Naive thymus-derived CD4-positive, alpha-beta T cell (primary cell): ENCODE measurements at places on chromosomes 5 and 9.

GRCh38 chr5:169980418-169981053 lies at the start of gene INSYN2B:
INSYN2B (minus strand) TSS chr5:169980495; CDS start chr5:169883898, 96,597 bp downstream.
- no peak for DNase-seq

- DNase-seq: peak; percentile 25
Measured at GRCh38 chr9:21579247-21579671, 97.1 kb upstream of the IFNE start.

GRCh38 chr9:81499021-81499454 lies 190.3 kb downstream of the TLE1 start:
- no peak for DNase-seq

DNA sequence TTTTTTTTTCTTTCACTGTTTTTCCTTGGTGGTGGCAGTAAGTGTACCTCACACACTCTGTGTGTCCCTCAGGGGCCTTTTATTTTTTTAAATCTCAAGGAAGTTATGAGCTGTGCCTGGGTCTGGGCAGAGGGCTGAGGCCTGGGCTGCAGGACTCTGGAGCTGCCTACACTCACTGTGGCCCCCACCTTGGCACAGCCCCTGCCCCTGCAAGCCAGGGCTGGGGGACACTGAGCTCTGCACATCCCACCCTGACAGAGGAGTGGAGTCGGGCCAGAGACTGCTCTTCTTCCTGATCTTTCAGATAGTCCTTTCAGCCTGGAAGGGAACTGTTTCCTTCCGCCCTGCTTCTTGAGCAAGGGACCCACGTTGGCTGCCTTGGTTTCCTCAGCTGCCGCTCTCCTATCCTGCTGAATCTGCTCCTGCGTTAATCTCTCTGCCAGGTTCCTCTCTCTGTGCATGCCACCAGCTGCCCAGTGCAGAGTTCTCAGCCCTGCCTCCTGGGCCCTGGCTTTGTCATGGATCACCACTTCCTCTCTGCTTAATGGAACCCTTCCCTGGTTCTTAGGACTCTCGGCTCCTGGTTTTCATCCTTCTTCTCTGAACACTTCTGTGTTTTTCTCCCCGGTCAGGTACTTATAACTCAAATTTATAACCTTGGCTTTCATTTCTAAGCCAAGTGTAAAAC lies 502.3 kb downstream of the DIRAS2 start:
- no peak for DNase-seq

GRCh38 chr9:100819980-100820379 lies 208.5 kb upstream of the PLPPR1 start:
- no peak for DNase-seq

GRCh38 chr9:85453850-85454249 lies 287.9 kb downstream of the AGTPBP1 start:
- no peak for DNase-seq

- no peak for DNase-seq
Measured at GRCh38 chr5:6446042-6446441, 2.6 kb upstream of the UBE2QL1 start.

DNA sequence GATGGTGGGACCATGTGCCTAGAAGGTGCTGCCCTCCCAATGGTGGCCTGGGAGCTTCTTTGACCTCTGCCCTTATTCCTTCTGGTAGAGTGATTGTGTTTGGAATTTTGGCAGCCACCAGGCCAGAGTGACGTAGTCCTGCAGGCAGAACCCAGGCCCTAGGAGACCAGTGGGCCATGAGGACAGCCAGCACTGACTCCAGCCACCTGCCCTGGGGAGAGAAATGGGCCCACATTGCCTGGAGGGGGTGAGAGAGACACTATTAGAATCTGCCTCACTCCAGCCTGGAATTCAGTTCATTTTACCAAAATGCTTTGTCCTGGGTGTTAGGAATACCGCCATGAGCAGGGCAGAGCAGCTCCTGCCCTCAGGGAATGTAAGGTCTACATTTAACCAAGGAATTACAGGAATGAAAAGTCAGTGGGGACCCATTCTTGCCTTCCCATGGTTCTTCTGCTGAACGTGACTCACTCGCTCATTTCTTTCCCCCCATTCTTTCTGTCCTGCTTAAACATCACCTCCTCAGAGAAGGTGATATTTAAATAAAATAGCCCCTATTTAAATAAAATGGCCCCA lies 5.5 kb upstream of the COL27A1 start:
- no peak for DNase-seq

GRCh38 chr9:134620751-134621557 lies 20.6 kb upstream of the COL5A1 start:
- DNase-seq: no peak

DNA sequence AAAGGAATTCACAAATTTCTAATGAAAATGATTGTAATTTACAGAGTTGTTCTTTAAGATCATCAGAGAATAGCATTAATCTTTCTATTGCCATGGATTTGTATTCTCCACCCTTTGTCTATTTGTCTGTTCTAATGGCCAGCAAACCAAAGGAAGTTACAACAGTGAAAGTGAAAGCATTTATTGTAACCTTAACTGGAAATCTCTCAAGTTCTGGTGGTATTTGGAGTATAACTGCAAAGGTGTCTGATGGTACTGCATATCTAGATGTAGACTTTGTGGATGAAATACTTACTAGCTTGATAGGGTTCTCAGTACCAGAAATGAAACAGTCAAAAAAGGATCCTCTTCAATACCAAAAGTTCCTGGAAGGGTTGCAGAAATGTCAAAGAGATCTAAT lies 21.7 kb downstream of the RMI1 start:
- peak; percentile 0 for DNase-seq

- peak; percentile 7 for DNase-seq
Measured at GRCh38 chr9:22244139-22245011, 202.2 kb upstream of the DMRTA1 start.

DNA sequence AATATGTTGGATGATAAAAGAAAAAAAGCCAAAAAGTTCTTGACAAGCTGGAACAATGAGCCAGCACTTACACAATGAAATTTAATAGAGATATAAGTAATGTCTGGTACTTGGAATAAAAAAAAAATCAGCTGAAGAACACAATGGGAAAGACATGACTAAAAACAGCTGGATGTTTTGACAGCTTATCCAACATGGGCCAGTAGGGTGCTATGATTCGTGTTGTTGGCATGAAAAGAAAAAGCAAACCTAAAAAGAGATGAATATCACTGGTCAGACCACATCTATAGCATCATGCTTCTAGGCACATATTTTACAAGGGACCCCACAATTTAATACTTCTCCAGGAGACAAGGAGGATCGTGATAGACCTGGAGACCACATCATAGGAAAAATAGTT lies 175.3 kb downstream of the ARL15 start:
- no peak for DNase-seq

GRCh38 chr5:122366501-122366900 lies 54.5 kb downstream of the SNCAIP start:
- no peak for DNase-seq

DNA sequence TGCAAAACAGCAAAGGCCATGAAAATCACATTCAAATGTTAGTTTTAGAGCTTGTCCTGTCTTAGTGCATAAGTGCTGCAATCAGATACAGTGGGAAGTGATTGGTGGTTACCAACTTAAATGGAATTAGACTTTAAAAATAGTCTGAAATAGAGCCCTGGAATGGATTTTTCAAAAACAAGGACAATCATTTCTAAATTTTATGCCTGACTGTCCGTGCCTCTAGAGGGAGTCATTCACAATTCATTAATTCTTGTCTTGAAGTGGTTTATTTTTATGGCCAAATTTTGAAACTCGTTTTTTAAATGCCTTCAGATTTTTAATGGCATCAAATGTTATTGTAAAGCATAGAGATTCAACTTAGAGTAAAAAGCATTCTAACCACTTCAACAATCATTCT lies 561.8 kb upstream of the DAB2 start:
- DNase-seq: no peak

- DNase-seq: no peak
Measured at GRCh38 chr9:105697871-105698270, 3.5 kb downstream of the TMEM38B start.

DNA sequence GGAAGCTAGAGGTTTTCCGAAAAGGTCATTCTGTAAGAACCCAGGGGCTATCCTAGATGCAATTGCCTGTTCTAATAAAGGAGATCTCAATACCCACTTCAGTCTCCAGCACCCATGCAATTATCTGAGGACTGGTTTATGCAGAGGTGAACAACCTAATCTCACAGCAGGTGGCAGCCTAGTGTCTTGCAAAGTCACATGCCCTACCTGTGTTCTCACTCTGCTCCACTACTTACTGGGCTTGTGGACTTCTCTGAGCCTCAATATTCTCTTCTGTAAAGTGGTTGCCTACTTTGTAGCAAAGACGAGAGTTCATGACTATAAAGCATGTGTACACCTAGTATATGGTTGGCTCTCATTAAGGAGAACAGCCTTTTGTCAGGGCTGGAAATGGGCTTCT lies 21.0 kb upstream of the ALDH1B1 start:
- peak; percentile 18 for DNase-seq

- DNase-seq: no peak
Measured at GRCh38 chr9:130785940-130786508, 49.0 kb upstream of the ABL1 start.

DNA sequence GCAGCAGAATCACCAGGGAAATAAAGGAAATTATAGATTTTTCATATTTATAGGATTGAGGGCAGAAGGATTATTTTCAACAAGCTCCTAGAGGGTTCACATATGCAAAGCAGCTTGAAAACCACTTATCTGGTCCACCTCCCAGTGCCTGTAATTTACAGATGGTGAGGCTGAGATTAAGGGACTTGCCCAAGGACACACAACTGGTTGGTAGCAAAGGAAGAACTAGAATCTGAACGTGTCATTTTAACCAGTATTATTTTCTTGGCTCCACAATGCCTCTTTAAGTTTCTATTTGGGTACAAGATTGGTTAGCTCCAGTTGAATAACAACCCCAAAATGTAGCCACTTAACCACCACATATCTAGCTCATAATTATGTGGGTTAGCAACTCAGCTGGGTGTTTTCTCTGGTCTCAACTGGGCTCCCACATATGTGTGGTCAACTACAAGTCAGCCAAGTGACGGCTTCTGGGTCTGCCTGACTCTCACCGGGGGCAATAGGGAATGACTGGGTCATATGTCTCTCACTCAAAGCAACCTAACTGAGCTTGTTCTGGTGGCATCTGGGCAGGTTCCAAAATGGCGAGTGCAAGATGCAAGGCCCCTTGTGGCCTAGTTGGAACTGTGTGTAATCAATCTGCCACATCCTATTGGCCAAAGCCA lies 127.7 kb downstream of the ZDHHC21 start:
- DNase-seq: no peak

GRCh38 chr9:16668734-16669295 lies 201.7 kb downstream of the BNC2 start:
- DNase-seq: no peak

GRCh38 chr5:94025788-94026473 lies 284.5 kb upstream of the POU5F2 start:
- no peak for DNase-seq

DNA sequence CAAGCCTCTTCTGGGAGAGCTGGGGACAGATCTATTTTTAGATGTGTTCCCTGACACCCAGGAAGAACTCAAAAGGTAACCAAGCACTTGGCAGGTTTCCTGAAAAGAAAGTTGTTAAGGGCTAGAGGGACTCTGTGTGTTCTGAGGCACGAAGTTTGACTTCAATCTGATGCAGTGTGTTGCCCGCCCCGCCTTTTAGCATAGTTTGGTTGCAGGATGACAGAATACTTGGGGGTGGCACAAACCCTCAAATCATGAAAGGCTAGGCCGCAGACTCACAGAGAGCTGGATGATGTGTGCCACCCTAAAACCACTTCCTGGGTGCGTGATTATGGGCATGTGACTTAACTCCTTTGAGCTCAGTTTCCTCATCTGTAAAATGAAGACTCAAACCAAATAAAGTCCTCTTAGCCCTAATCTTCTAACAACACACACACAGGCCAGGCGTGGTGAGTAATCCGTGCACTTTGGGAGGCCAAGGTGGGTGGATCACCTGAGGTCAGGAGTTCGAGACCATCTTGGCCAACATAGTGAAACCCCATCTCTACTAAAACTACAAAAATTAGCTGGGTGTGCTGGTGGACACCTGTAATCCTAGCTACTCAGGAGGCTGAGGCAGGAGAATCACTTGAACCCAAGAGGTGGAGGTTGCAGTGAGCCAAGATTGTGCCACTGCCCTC lies 12.8 kb upstream of the NDFIP1 start:
- DNase-seq: peak; percentile 90

DNA sequence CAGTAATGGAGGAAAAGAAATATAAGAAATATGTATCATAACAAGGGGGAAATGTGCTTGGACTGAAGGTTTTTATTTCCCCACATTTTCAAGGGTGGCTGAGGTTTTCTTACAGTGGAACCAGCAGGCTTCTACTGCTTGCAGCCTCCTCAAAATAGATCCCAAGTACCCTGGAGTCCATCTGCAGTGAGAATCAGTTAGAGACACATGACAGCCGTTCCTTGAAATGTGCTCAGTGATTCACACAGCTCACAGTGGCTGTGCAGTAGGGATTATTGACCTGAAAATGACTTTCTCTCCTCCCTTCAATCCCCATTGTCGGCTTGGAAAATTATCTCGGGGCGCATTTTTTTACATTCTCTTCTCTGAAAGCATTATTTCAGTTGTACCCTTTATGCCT lies 832.0 kb downstream of the TLR4 start:
- DNase-seq: no peak

GRCh38 chr9:6214903-6215302 lies 704 bp upstream of the IL33 start:
- DNase-seq: no peak

DNA sequence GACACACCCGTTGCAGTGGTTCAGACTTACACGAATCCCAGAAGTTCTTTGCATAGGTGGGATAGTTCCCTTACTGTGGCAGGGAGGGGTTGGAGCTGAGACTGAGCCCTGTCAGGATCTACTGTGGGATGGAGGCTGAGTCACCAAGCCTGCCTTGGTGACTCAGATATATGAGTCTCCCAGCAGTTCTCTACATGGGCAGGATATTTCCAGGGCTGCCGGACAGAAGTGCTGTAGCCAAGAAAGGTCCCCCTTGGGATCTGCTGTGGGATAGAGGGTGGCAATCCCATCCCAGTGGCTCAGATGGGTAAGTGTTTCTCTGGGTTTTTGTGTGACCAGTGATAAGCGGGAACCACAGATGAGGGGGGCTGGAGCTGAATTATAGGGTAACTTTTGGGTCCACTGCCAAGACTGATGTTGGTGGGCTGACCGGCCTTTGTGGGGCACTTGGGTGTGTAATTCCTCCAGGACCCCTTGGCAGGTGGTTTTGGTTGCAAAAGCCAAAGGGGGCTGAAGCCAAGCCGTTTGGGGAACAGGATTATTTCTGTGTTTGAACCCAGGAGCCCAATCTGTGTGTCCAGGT lies 18.7 kb downstream of the XRCC4 start:
- no peak for DNase-seq
